CD4-positive, alpha-beta T cell treated with Interleukin-2 at 100 ng/mL for 4 hours (primary cell): ENCODE measurements at places on chromosomes 2 and 18.

DNA sequence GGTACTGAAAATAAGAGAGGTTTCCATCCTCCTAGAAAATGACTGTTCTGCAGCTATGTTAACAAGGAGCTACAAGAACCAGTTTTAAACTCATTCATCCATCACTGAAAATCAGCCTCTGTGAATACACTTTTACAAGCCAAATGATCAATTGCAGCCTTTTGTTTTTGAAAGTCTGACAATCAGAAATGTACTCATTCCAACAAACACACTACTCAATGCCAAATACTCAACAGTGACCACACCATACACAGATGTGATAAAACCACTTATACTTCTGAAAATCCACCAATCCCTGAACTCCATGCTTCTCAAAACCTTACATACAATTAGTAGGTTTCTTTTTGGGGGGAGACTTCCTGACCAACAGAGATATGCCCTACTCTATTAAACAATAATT is 663.9 kb upstream of the CHAC2 start:
- no peak for DNase-seq

- no peak for DNase-seq
Observed at GRCh38 chr2:2867397-2867979, 510.1 kb downstream of the EIPR1 start.

- DNase-seq, result no peak
Observed at GRCh38 chr2:160271171-160272086, 71.4 kb upstream of the ITGB6 start.

DNA sequence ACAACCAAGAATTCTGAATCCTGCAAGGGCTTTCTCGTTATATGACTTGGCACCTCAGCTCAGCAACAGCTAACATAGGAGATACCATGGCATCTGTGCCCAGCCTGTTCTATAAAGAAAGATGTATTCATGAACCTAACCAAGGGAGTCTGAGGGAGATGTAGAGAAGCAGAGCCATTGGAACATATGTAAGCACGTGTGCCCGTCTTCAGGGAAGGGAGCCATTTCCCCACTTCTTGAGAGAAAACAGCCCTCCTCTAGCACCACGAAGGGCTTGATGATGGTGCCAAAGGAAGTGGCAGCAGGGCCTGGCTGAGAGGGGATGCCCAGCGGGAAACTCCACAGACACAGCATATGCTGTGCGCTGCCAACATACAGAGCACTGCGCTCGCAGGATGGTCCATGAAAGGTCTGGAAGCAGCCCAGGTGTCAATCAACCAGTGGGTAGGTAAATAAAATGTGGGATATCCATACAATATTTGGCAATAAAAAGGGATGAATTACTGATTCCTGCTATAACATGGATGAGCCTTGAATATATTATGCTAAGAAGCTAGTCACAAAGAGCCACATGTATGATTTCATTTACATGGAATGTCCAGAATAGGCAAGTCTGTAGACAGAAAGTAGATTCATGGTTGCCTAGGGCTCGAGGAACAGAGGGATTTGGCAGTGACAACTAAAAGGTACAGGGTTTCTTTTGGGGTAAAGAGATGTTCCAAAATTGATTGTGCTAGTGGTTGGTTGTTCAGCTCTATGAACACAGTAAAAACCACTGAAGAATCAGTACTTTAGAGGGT is 16.1 kb downstream of the TMEM247 start:
- no peak for DNase-seq

- no peak for DNase-seq
Observed at GRCh38 chr2:27708666-27709065, 45.0 kb downstream of the SLC4A1AP start.

DNA sequence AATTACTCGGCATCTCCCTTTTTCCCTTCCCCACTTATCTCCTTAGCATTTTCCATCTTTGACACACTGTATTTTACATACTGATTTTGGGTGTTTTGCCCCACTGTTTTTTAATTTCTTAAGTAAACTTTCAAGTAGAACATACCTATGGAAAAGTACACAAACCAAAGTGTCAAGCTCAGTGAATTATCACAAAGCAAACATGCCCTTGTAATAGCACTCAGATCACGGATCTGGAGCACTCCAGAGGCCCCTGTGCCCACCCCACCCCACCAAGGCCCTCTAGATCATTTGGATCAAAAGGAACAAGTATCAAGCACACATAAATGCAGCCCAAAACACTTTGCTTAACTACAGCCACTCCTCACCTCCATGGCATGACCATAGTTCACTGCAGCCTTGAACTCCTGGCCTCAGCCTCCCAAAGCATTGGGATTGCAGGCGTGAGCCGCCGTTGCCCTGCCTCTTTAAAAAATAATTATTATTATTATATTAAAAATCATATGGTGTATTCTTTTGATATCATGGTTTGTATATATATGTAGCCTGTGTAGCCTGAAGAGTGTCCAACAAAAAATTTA is 38.1 kb downstream of the FER1L5 start:
- no peak for DNase-seq

GRCh38 chr2:66233981-66234380 is 200.9 kb upstream of the MEIS1 start:
- no peak for DNase-seq

DNA sequence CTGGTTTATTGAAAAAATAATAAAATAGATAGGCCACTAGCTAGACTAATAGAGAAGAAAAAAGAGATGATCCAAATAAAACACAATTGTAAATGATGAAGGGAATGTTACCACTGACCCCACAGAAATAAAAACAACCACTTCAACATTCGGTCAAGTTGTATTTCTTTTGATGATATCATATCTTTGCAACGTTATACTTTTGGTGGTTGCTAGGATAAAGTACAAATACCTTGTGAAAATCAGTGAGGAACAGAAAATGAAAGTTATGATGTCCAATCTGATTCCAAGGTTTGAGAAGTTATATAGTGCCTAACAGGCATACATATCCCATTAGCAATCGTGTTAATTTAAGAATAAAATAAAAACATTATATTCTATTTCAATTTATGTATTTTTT is 6.6 kb upstream of the ASNSD1 start:
- DNase-seq, result no peak

DNA sequence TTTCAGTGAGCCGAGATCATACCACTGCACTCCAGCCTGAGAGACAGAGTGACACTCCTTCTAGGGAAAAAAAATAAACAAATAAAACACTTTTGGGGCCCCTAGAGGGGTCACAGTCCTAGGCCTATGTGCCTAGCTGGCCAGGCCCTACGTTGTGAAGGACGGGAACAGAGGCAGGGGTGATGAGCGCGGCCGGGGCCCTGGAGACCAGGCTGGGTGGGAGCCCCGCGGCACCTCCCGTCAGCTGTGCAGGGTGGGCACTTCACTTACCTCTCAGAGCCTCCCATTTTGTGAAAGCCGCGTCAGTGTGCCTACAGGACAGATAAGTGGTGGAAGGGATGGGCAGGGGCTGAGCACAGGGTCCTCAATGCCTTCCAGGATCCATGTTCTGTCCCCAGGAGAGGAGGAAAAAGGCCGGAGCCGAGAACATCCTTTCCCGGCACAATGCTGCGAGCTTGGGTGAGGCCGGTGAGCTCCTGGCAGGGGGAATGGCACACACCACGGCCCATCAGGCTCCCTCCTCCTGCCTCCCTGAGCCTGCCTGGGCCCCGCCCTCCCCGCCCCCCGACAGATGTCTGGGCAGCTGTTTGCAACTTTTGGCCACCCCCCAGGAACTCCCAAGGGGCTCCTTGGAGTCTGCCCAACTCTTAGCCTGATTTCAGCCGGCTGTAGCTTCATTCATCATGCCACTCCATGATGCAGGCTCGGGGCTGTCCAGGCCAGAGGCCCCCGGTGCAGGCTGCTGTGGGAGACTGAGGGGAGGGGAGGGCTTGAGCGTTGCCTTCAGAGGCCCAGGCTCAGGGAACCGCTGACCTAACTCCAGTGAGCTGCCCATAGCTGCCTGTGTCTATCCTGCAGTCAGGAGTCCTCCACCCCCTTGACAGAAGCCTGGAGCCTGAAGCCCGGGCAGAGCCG is 196.5 kb downstream of the TFCP2L1 start:
- DNase-seq, result no peak

- DNase-seq, result no peak
Observed at GRCh38 chr2:145765874-145766273, 1246.0 kb upstream of the ZEB2 start.

GRCh38 chr2:230124757-230125431 is 56.2 kb upstream of the SLC16A14 start:
- peak; percentile 3 for DNase-seq

DNA sequence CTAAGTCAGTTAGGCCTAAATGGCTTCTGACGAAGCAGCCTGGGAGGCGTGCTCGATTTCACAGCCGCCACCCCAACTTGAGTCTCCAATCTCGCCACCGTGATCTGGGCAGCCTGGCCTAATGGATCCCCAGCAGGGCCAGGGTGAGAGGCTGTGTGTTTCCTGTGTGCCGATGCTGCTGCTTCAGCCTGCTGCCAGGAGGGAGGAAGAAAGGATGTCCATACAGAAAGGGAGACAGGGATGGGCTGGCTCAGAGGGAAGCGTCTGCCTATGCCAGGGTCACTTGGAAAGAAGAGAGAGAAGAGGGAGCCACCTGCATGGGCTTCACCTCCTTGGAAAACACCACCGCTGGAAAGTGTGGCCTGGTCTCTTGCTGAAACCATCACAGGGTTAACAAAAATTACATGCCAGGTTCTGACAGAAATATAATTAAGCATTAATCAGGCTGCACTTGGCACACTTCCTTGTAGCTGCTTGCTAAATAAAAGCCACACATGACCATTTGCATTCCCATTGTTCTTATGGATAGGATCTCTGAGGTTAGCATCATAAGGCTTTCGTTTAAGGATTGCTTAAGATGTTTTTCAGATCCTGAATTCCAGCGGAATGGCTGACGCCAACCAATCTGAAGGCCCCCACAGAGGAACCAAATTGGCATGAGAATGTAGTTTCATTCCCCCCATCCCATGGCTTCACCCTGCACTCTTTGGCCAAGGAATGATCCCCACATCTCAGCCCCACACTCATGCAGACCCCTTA is 108.8 kb upstream of the SLC1A4 start:
- no peak for DNase-seq

DNA sequence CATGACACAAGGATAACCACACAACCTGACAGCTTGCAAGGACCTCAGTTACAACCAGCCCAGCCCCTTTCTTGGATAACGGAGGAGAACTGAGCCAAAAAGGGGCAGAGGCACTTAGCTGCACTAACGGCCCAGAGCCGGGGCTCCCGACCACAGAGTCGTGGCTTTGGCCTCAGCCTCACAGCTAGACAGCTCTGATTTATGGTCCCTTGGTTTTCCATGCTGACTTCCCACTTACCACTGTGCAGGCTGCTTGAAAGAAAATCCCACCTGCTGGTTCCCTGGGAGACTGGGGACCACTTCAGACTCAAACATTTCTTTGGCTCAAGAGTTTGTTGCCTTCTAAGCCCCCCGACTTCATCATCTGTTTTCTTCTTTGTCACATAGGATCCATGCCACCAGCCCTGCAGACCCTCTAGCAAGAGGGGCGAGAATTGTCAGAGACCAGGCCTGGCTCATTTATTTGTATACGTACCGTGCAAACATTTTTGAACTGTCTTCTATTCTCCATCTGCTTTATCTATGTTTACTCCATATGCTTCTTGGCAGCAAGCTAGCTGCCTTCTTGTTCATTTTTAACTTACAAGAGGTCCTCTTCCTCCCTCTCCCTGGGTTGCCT is 352.6 kb upstream of the MYT1L start:
- DNase-seq, result no peak

DNA sequence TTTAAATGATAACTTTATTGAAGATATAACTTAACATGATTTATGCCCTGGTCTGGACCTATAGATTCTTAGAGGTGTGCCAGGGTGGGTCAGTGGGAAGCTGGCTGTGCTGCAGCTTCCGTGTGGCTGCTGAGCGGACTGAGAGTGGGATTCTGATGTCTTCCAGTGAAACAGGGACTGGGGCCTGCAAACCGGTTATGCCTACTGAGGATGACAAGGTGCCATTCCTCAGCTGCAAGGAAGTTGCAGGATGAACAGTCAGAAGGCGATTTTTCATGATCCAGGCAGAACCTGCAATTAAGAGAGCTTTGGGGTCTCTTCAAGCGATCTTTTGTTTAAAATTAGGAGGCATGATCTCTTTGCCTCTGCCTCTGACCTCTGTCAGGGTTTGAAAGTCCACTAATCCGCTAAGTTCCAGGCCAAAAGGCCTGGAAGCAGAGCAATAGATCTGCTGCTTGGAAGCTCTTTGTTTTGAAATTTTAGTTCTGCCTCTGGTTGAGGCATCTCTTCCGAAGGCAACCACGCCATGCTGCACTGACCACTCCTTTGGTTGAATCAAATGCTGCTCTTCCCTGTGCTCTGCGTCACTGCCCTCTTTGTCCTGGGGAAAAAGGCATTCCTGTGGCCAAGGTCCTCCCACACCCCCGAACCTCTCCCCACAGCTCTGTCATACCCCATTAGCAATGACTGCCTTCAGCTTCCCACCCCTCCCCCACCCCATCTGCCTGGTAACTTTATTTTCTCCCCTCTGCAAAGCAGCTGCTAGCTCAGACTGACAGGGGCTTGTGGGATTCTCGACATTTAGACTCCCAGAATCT is 2.0 kb downstream of the TMEM169 start:
- no peak for DNase-seq

DNA sequence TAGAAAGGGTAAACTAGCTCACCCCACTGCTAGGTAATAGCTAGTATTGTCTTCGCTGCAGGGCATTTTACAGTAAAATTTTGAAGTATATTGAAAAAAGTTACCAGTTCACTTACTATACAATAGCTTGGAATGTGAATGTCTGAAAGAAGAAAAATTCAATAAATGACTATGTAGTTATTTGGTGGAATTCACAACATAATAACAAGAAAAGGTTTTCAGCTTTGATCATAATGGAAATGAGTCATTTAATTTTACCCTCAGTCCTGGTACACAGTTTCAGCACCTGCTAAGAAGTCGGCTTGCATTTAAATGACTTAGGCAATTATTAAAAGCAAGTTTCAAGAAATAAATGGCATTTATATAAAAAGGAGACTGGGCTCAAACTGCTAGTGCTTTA is 90.4 kb downstream of the NUP35 start:
- no peak for DNase-seq

DNA sequence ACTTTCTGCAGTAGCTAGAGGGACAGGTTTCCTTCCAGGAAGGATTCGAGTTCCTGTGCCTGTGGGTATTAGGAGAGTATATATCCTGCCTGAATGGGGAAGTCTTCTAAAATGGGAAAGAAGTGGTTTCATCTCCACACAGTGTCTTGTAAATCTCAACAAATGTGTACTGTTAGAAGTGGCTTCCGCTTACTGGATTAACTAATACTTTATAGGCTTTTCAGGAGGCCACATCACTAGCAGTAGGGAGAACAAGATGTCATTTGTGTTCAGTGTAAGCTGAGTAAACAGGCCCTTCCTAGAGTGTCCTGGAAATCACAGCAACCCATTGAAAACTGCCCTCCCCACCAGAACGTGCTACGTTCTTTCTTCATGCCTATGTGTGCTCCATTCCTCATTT is 12.5 kb upstream of the POLR1B start:
- DNase-seq, result no peak

- DNase-seq, result peak; percentile 35
Observed at GRCh38 chr2:191811807-191812602, 34.9 kb downstream of the CAVIN2 start.

- no peak for DNase-seq
Observed at GRCh38 chr2:61255580-61256437, 93.8 kb downstream of the C2orf74 start.

GRCh38 chr2:23120161-23120560 is 264.8 kb upstream of the KLHL29 start:
- no peak for DNase-seq
